ENCODE measurements at places on chromosomes 12 and 14.

GRCh38 chr12:48143898-48144297 lies 13.4 kb downstream of the ASB8 start:
- no peak for DNase-seq

GRCh38 chr14:50106178-50106577 lies 10.2 kb downstream of the VCPKMT start:
- no peak for DNase-seq

DNA sequence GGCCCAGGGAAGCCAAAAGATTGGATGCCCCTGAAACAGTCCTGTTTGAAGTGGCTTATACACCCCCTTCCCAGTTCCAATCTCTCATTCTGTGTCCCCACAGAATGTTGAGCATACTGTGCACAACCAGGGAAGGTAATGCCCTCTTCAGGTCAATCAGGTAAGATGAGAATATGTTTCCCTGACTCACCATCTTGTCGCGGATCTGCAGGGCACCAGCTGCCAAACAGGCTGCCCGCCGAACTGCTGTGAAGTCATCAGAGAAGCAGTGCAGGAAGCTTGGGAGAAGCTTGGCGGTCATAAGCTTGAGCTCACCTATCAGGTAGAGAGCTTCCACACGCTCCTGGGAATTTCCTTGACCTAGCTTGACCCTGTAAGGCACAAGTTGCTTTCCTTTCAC lies 9.6 kb downstream of the RIOX1 start:
- no peak for DNase-seq

DNA sequence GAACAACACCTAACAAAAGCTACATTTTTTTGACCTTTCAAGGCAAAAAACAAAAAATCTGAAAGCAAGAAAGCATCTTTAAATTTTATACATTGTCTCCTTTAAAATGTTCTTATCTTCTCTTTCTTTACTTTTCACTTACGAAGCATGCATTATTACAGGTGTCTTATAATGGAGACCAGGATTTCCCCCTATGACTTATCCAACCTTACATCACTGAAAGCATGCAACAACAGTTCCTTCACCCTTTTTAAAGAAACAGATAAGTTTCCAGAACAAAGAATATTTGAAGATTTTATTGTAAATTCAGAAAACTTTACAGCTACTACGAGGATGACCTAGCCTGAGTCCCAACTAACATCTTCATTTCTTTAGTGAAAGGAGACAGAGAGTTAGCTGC lies 277.2 kb downstream of the AKAP6 start:
- DNase-seq = no peak

- no peak for DNase-seq
Observed at GRCh38 chr12:17588968-17589367, 501.0 kb downstream of the RERGL start.

DNA sequence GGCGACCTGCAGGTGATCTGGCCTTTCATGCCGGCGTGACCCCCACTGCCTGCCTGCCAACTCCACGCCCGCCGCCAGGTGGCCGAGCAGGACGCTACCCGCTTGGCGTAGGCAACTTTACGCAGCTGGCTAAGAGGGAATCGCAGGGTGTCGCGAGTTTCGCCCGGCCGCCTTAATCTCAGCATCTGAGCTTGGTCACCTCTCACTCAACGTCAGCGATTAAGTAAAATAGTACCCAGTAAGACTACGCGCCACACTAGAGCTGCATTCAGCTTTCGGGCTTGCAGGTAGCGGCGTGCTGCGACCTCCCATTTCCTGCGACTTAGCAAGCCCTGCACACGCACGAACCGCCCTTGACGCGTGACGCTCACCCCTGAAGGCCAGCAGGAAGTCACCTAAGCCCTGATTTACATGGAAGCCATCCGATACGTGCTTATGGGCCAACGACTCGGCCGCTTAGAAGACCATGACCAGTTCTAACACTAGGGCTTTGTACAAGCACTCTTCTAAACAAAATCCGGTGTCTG lies 33.2 kb downstream of the WBP11 start:
- DNase-seq = peak; percentile 43

- no peak for DNase-seq
Observed at GRCh38 chr14:35708062-35708461, 101.0 kb downstream of the RALGAPA1 start.

GRCh38 chr12:21718944-21719650 lies 55.4 kb downstream of the KCNJ8 start:
- no peak for DNase-seq

DNA sequence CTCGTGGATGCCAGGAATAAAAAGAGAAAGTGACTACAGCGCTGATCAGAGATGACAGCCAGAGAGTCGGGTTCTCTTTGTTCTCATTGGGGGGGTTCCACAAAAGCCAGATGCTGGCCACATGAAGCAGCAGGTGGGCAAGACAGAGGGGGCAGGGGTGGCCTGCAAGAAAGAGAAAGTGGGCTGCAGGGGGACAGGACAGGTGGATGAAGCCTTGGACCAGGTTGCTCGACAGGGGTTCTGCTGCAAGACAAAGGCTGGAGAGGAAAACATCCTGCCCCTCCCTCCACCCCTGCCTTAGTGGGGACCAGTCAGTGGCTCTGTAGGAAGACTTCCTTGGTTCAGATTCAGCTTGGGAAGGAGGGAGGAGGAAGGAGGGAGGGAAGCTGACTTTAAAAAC lies 126.2 kb downstream of the KSR2 start:
- no peak for DNase-seq

DNA sequence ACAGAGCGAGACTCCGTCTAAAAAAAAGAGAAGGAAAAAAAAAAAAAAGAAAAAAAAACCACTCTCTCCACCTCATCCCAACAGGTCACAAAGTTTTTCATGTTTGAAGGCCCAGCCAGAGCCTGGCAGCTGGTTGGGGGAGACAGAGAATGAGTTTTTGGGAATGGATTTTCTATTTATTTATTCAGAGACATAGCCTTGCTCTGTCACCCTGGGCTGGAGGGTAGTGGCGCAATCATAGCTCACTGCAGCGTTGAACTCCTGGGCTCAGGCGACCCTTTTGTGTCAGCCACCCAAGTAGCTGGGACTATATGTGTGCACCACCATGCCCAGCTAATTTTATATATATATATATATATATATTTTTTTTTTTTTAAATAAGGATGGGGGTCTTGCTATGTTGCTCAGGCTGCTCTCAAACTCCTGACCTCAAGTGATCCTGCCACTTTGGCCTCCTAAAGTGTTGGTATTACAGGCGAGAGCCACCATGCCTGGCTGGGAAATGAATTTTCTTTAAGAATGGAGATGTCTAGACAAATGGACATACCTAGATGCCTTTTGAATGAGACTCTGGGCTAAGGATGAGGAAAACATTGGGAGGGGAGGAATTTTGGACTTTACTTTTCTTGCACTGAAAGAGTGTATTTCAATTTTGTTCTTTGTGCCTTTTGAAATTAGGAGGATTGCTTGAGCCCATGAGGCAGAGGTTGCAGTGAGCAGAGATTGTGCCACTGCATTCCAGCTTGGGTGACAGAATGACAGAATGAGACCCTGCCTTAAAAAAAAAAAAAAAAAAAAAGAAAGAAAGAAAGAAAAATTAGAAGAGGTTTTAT lies 16.9 kb upstream of the PPP1R1A start:
- DNase-seq = no peak

GRCh38 chr14:65077318-65077717 lies 25.0 kb downstream of the MAX start:
- DNase-seq = no peak

DNA sequence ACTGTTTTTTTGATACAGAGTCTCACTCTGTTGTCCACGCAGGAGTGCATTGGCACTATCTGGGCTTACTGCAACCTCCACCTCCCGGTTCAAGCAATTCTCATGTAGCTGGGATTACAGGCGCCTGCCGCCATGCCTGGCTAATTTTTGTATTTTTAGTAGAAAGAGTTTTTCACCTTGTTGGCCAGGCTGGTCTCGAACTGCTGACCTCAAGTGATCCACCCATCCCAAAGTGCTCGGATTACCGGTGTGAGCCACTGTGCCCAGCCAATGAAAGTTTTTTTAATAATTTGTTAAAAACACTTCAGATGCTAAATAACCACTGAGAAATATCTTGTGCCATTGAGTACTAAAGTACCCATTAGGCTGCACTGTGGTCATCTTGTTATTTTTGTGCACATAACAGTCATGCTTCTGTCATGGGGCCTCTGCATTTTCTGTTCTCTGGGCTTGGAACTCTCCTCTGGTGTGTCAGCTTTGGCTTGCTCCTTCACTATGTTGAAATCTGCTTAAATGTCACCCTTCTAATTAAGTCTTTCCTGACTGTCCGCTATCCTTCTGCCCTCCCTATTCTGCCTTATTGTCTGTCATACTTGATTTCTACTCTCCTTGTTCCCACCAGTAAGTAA lies 105.1 kb downstream of the KTN1 start:
- no peak for DNase-seq

DNA sequence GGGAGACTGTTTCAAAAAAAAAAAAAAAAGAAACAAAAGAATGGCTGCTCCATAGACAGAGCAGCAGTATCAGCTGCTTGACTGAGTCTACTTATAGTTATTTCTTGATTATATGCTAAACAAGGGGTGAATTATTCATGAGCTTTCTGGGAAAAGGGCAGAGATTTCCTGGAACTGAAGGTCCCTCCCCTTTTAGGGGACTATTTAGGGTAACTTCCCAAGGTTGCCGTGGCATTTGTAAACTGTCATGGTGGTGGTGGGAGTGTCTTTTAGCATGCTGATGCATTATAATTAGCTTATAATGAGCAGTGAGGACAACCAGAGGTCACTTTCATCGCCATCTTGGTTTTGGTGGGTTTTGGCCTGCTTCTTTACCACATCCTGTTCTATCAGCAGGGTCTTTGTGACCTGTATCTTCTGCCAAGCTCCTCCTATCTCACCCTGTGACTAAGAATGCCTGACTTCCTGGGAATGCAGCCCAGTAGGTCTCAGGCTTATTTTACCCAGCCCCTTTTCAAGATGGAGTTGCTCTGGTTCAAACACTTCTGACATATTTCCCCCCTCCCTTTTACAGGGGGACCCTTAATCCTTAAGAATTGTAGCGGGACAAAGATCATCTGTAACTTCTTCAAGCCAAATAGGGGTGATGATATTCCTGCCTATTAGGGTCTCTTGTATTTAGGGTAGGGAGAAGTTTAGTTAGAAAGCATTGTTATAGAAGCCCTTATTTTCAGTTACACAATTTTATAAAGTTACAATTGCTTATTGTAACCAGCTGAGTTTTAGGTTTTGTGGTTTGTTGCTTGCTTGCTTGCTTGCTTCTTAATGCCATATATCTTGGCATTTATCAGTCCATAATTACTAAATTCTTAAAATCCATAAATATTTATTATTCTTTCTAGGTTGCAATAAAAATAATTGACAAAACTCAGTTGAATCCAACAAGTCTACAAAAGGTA lies 42.5 kb downstream of the MARK3 start:
- no peak for DNase-seq

GRCh38 chr12:122499991-122500684 lies 594 bp downstream of the ZCCHC8 start:
- DNase-seq = peak; percentile 47

GRCh38 chr14:90891326-90891725 lies 75.1 kb upstream of the TTC7B start:
- no peak for DNase-seq

- no peak for DNase-seq
Observed at GRCh38 chr12:66187821-66188220, 1.2 kb upstream of the IRAK3 start.

DNA sequence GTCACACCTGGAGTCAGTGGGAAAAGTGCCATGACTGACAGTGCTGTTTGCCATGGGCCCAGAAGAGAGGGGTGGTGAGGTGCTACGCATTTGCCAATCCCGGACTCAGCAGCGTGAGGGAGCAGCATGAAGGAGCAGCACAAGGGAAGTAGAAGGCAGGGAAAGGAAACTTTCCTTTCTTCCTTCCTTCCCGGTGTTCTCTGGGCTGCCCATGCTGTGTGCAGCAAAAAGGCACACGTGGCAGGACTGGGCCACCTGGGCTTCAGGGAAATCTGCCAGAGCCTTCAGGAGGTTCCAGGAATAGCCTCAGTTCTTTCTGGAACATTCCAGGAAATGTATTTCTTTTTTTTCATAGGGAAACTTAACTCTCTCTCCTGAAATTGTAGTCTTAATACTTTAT lies 23.0 kb downstream of the TRIM9 start:
- no peak for DNase-seq

DNA sequence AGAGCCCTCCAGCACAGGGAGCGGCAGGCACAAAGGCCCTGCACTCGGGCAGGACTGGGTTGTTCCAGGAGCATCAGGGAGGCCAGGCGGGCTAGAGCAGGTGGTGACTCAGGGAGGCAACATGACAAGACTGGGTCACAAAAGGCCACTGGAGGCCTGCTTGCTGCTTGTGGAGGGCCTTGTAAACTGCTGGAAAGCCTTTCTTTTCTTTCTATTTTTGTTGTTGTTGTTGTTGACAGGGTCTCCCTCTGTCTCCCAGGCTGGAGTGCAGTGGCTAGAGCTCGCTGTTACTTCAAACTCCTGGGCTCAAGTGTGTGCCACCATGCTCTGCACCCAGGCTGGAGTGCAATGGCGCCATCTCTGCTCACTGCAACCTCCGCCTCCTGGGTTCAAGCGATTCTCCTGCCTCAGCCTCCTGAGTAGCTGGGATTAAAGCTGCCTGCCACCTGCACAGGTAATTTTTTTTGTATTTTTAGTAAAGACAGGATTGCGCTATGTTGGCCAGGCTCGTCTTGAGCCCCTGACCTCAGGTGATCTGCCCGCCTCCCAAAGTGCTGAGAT lies 11.8 kb upstream of the RCOR1 start:
- DNase-seq = no peak

GRCh38 chr14:43853541-43853940 lies 653.5 kb downstream of the FSCB start:
- DNase-seq = no peak

- no peak for DNase-seq
Observed at GRCh38 chr12:80700327-80700726, 7.1 kb upstream of the MYF6 start.

DNA sequence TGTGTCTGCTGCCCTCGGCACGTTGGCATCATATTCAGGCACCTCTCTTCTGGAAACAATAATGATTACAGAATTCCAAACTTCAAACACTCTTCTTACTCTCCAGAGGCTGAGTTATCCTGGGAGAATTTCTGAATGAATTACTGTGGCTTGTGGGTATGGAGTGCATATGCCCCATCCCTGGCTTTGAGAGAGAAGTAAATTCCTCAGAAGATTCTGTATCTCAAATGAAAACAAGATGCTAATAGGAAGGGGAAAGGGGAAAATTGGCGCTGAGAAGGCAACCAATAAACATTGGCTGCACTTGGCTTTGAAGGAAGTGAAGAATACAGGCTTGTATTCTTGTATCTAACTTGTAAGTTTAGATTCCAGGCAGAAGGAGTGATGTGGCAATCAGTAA lies 132.0 kb upstream of the NOVA1 start:
- no peak for DNase-seq

- no peak for DNase-seq
Observed at GRCh38 chr12:123078531-123079155, 72.2 kb downstream of the PITPNM2 start.

DNA sequence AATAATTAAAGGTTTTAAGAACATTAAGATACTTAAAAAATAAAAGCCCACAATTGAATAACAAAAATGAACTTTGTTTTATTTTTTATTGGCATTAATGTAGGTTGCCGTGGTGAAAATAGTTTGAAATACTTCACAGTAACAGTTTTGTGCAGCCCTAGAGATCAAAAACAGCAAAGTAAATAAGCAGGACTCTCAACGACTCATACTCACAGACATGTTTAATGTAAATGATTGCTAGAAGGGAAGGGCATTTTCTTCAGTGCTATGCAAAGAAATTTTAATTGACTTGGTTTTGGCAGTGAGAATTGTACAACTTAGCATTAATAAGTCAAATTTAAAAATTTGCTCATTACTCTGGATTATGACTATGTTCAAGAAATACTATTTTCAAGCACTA lies 16.0 kb downstream of the TRMT5 start:
- no peak for DNase-seq

Measured in NCI-H2227 treated with DMSO at 0.1 percent for 48 hours (cell line).